Stimulated activated CD8-positive, alpha-beta memory T cell treated with anti-CD3 and anti-CD28 coated beads, Interleukin-15, amount 100 ng/mL, for 4 hours (primary cell): ENCODE measurements at places on chromosomes 2 and 18.

GRCh38 chr2:240411261-240412160, 24.0 kb upstream of the GPC1 start:
- DNase-seq, result no peak

GRCh38 chr2:168064011-168064998, 183.1 kb downstream of the STK39 start:
- no peak for DNase-seq

- DNase-seq, result no peak
These were observed 1848.6 kb upstream of the CELF4 start for GRCh38 chr18:39414009-39414700.

GRCh38 chr2:8312861-8313830, 368.7 kb upstream of the ID2 start:
- no peak for DNase-seq

DNA sequence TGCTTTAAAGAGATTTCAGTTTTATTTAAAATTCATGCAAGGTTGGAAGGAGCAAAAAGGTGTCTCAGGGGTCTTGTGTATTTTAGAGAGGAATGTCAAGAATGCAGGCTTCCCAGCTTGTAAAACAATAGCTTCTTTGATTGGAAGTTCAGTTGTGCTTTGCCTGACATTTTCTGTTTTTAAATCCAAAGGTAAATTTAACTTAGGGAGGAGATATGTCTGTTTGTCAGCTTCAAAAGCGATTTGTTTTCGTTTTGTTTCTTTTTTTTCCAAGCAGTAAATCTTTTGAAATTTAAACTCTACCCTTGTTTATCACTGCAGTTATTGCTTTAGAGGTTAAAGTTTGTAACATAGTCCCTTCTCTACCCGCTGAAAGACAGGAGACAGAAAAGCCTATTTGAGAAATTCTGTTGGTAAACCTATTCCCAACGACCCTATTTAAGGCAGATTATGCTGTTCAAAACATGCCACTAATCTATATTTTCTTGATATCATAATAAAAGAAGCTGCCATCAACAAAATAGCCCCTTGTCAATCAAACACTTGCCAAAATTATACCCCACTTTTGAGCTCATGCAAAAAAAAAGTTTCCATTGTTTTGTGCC, 639.6 kb downstream of the IRS1 start:
- no peak for DNase-seq

DNA sequence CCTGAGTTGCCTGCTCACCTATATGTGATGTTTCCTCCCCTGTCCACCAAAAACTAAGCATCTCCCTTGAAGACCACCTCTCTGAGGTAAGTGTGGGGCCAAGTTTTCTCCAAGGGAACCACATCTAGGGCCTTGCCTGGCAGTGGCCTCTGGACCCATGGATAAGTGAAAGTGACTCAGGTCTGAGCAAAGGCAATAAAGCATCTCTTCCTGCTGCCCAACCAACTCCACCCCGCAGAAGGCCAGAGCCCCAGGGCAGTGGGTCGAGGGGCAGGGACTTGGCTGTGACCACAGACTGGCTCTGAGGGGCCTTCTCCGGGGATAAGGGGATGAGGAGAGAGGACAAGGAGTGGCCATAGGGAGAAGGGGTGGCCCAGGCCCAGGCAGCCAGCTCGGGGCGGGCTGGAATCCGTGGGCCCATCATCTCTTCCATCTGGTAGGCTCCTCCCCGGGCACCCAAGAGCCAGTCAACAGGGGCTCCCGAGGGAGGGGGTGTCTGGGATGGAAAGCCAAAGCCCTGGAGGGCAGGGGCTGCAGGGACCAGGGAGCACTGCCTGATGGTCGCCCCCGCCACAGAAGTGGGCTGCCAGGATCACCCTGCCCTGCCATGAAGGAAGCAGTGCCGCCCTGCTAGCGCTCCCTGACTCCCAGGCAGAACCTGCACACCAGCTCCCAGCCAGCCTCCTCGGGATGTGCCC, 33.4 kb downstream of the EMX1 start:
- no peak for DNase-seq

DNA sequence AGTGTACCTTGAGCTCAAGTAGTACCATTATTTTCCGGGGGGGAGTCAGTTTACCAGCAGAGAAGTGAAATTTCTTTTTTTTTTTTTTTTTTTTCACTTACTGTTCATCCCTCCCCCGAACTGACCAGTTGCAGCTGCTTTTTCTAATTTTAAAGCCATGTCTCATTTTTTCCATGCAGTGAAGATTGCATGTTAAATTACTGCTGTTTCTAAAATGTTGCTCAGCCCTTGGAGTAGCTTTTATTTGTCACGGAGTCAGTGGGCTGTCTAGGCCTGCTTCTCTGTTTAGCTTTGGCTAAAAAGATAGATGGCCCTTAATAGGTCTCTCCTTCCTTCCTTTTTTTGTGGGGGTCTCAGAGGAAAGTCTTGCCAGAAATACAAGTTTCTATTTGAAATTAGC, 70.2 kb downstream of the NGEF start:
- no peak for DNase-seq

GRCh38 chr2:149686136-149687051, 98.8 kb upstream of the MMADHC start:
- DNase-seq, result no peak

- DNase-seq, result no peak
These were observed 11.8 kb downstream of the SYT4 start for GRCh38 chr18:43265465-43265864.

DNA sequence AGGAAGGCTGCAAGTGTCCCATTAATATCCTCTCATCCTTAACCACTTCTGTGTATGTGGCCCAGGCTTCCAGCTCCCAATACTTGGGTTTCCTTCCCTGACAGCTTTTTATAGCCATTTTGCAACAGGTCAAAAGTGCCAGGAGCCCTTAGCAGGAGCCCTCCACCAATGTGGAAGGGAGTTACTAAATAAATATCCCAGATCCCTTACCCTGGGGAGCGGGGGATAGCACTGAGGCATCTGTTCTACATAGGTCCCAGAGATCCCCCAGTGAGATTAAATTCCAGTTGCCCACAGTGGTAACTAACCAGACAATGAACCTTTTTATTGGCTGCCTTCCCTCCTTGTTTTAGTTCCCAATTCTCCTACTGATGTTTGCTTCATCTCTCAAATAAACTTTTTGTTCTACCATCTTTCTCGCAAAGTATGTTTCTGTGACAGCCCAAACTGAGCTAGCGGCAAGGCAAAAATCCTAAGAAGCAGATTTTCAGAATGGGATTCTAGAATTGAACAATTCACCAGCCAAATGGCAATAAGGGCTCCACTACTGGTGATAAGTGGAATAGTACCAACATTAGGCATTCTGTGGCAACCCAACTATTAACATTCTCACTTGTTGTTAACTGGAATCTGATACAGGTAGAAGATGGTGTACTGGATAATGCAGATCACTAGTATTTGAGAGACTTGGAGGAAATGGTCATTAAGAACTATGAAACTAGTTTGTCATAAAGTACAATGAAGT, 83.9 kb upstream of the MAPRE2 start:
- DNase-seq, result no peak

DNA sequence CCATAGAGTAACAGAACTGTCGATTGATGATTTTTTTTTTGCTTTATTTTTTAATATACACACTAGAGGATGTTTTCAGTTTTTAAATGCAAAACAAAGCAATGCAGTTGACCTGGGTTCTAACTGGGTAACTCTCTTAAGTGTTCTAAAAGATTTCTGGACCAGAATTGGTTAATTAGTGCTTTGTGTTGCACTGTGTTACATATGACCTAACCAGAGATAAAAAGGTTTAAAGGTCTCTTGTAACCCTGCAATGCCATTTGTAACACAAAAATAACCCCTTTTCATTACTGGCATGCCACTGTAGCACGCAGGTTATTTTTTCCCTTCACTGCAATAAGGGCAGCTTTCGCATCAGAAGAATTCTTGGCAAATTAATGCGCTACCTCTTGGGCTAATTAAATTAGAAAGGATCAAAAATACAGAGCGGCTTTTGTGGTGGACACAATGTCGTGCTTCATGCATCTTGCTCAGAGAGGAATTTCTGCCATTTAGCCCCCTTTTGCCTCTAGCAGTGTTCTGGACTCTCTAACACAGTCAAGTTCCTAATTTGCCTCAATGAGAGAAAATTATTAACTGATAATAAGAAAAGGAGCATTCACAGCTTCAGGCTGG, 250.8 kb upstream of the ZEB2 start:
- DNase-seq, result no peak

DNA sequence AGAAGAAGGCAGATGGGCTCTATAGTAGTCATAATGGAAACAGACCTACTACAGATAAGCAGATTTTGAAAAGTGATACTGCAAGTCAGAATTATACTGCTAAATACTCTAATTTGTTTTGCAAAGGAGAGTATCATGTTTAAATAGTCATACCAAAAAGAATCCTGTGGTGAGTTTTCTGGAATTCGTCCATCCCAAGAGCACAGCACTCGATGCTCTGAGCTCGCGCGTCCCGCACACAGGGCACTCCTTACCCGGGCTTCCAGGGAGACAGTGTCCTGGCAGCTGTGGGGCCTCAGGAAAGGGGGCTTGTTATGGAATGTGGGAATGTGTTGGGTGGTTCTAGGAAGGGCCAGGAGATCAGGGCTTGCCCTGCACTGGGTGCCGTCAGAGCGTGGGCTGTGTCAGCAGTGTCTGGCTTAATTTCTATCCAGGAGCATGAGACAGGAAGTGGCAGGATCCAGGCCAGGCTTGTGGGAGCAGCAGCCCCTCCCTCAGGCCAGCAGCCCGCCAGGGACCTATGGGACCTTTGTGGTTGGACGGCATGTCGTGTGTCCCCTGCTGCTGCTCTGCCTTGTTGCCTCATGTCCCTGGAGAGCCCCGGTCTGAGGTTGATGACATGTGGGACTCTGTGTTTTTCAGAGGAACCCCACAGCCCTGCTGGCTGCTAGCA, 193.2 kb upstream of the TPO start:
- no peak for DNase-seq

DNA sequence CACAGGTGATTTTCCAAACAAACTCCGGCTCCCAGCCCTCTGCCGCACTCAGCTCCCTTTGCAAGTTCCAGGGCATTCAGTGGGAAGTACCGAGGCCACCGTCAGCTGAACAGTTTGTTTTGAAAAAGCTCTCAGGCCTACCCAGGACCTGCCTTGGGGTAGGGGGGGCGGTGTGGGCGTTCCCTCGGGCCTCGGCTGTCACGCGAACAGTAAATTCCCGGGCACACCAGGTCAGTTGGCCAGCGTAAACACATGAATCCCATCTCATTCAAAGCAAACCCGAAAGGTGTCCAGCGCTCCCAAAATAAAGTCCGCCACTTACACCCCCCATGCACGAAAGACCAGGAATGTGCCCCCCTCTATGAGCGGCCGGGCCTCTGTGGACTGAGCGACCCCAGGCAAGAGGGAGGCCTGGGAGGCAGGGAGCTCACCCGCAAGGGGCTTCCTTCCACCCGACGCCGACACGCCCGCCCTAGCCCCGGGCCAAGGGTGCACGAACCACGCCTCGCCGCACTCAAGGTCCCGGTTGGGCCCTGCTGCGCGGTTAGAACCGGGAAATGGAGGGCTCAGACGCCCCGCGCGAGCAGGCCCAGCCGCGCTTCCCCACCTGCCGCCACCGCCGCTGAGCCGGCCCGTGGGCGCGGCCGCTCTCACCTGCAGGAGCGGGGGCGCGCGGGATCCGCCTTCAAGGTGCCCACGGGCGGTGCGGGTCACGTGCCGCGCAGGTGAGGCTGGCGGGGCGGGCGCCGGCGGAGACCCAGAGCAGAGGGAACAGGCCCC, at the start of gene WDSUB1:
TSS of gene WDSUB1 (minus strand) at position 775 of the 780 bp plus-strand sequence. CDS start 3,634 bp downstream, outside the sequence.
- no peak for DNase-seq

DNA sequence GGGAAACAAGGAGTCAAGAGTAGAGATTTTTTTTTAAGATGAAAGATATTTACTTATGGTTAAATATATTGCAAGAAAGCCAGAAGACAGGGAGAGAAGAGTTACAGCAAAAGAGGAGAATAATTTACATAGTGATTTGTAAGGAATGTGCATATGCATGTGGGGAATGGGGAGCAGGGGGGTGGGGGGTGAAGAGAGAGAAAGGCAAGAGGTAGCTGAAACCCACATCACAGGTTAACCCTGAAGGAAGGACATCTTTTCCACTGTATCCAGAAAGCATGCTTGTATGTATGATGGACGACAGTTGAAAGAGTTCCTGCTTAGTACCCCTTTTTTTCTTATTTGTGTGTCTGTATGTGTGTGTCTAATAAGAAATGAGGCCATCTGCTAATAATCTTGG, 371.9 kb downstream of the RAD51AP2 start:
- DNase-seq, result no peak

GRCh38 chr2:11422901-11423435, 43.0 kb downstream of the E2F6 start:
- DNase-seq, result no peak

DNA sequence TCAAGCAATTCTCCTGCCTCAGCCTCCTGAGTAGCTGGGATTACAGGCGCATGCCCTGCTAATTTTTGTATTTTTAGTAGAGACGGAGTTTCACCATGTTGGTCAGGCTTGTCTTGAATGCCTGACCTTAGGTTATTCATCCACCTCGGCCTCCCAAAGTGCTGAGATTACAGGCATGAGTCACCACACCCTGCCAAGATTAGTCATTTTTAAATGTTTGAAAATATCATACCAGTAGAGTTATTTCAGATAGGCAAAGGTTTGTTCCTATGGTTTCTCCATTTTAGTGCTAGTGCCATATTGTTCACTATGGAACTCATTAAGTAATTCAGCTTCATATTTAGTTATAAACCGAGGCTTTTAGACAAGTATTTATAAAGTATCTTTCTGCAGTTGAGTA, 52.3 kb downstream of the HIBCH start:
- DNase-seq, result no peak

GRCh38 chr2:38505779-38506178, 96.9 kb downstream of the HNRNPLL start:
- no peak for DNase-seq

GRCh38 chr2:192082121-192082520, 112.6 kb downstream of the TMEFF2 start:
- no peak for DNase-seq

DNA sequence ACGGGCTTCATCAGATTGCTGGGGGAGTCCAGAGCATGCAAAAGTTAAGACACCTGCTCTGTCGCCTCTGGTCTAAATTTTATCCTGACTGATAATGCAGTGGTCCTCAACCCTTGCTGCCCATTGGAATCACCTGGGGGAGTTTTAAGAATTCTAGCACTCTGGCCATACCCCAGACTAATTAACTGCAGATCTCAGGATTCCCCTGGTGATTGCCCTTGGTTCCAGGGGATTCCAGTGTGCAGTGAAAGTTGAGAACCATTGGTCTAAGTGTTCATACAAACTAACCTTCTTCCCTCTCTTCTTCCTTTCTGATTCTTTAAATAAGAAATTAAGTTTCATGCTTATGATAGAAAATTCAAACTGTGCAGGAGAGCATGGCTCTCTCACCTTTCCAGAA, 105.7 kb upstream of the MGAT5 start:
- DNase-seq, result no peak

GRCh38 chr2:128178650-128179460, 87.9 kb downstream of the UGGT1 start:
- peak; percentile 3 for DNase-seq

- no peak for DNase-seq
These were observed 59.6 kb downstream of the GATA6 start for GRCh38 chr18:22228976-22229375.

DNA sequence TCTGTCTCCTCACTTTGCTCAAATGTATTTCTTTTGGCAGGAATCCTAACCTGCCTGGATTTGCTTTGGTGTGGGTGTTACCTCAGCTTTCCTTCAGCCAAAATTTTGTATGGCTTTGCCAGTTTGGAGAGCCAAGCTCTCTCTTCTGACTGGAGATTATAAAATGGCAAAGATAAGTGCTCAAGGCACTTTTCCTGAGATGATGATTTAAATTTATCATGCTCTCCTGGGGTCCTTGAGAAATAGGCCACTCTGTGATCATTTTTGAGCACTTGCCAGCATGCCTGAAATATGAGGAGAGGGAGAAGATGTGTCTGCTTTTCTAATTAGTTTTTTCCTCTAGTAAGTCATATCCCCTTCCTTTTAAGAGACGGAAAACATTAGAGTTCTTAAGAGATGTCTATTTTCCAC, 683.0 kb downstream of the SLC4A3 start:
- no peak for DNase-seq
